ENCODE measurements at places on chromosomes 12 and 14.

DNA sequence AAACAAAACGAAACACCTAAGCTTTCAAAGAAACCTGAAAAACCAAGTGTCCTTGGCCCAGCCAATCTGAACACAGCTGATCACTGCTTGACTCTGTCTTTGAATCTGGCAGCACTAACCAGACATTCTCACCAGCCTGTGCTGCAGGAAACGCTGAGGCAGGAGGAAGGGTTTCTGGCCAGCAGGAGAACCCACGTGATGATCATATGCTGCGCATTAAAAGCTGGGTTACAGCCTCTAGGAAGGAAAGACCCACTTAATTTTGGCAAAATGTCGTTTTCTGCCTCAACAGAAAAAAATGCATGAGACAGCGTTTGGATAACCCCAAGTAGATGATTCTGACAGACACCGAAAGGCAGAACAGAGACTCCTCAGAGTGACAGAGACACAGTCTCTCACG, 9.8 kb downstream of the APPL2 start:
- no peak for DNase-seq

GRCh38 chr14:25537846-25538455, 488.0 kb upstream of the STXBP6 start:
- DNase-seq = no peak

DNA sequence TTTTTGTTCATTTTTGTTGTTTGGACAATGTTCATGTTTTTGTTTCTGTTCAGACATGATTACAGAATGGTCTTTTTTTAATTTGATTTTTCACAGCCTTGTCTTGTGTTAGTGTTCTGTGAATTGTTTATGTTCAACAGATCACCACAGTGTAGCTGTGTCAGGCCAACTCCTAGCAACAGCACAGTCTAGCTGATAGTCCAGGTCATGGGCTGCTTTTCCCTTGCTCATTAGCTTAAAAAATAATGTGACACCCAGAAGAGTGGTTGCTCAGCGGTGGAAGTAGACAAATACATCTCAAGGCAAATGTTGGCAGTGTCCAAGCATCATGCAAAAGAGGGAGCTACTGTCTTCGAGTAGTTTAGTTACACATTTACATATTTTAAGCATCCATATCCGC, 22.4 kb downstream of the WBP11 start:
- DNase-seq = no peak

DNA sequence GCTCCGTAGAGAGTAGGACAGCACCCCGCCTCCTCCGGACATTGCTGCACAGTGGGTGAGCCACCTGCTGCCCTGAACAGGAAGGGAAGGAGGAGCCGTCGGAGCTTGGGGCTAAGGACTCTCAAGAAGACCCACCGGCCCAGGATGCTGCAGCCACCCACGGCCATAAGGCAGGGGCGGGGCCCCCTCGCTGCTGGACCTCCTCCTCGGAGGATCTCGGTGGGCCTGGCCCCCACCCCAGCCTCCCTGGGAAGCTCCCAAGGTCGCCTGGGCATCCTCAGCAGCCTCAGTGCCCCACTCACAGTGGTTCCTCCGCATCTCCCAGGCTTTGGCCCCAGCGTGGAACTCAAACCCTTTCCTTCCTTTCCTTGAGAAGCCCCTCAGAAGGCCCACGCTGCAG, 68.6 kb upstream of the DIO3 start:
- no peak for DNase-seq

- no peak for DNase-seq
Observed at GRCh38 chr12:19223018-19223417, 93.5 kb downstream of the PLEKHA5 start.

DNA sequence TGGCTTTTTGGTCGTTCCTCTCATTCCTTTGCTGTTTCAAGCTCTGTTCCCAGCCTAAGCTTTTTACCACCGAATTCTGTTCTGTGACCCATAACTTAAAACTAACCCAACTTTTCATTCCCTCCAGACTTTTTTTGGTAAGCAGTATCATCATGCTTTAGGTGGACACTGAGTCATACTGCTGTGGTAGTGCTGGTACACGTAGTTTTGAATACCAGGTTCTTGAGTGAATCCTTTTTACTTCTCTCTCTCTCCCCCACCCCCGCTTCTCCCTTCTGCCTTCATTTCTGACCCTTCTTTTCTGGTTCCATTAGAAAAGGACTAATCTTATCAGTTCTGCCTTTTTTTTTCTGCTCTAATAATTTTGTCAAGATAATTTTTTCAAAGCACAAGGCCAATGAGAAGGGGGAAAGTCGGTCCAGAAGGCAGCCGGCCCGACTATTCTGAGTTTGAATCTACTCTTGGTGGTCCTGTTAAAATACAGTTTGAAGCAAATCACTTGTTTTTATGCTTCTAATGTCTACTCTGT, 2.3 kb upstream of the MDM2 start:
- no peak for DNase-seq

GRCh38 chr14:67358924-67359774, 455 bp downstream of the ATP6V1D start:
- no peak for DNase-seq

DNA sequence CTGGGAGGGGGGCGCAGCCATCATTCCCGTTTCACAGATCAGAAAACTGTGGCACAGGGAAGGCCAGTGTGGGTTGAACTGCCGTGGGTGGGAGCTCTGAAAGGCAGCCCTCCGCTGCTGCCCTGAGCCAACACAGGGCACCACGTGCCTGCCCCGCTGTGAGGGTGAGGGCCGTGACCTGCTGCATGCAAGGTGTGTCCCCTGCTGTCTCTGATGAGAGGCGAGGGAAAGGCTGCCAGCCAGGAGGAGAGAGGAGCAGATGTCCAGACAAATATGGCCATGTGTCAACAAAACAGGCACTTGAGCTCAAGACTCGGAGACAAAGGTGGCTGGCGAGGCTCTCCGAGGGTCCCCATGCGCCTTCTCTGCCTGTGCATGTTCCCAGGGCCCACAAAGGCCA, 108.8 kb downstream of the RBM19 start:
- DNase-seq = no peak

- no peak for DNase-seq
Observed at GRCh38 chr14:33376510-33376909, 437.8 kb downstream of the NPAS3 start.

- no peak for DNase-seq
Observed at GRCh38 chr12:117051380-117051779, 47.8 kb downstream of the TESC start.

- DNase-seq = no peak
Observed at GRCh38 chr12:103955811-103956508, 9.7 kb upstream of the TDG start.

- DNase-seq = no peak
Observed at GRCh38 chr14:90514015-90514398, 117.2 kb downstream of the CALM1 start.

DNA sequence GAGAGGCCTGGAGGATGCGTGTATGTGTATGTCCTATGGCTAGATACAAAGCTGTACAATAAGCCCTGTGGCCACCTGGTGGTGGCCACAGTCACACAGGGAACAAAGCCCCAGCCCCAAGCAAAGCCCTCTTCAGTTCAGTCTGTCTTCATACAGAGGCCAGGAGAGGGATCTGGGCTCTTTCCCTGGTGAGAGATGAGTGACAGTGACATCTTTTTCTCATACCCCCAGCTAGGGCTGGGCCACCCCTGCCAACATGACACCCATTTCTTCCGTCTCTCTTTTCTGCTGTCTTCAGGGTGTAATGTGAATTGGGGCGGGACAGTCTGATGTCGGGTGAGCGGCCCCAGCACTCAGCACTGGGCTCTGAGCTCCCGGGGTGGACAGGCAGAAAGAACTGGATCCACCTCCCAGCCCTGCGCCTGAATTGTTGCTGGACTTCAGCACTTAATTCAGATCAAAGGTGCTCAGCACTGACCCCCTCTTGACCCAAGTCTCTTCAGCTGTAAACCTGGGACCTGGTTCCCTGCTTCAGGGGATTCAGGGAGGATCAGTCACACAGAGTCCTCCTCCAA, 59.8 kb downstream of the SERPINA3 start:
- no peak for DNase-seq

- DNase-seq = no peak
Observed at GRCh38 chr12:6347367-6348338, 5.8 kb upstream of the TNFRSF1A start.

GRCh38 chr12:14650789-14651188, 45.6 kb downstream of the GUCY2C start:
- DNase-seq = no peak

DNA sequence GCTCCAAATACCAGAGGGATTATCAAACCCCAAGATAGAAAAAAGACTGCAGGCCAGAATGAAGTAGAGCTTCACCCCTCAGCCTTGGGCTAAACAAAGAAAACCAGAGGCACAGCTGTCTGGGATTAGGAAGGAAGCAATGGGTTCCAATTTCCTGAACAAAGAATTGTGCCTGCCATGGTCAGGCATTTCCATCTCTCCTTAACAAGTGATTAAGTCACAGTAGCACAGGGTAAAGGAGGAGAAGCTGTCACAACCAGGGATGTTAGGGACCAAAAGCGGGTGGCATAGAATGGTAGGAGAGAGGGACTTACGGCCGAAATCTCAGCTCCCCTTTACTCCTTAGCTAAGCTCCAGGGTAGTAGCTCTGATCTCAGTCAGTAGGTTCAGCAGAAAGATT, 33.9 kb downstream of the SPTLC2 start:
- DNase-seq = no peak
